Stimulated activated CD4-positive, alpha-beta T cell treated with anti-CD3 and anti-CD28 coated beads, Interleukin-15, amount 100 ng/mL, for 1 hour (primary cell): ENCODE measurements at places on chromosomes 3 and 15.

DNA sequence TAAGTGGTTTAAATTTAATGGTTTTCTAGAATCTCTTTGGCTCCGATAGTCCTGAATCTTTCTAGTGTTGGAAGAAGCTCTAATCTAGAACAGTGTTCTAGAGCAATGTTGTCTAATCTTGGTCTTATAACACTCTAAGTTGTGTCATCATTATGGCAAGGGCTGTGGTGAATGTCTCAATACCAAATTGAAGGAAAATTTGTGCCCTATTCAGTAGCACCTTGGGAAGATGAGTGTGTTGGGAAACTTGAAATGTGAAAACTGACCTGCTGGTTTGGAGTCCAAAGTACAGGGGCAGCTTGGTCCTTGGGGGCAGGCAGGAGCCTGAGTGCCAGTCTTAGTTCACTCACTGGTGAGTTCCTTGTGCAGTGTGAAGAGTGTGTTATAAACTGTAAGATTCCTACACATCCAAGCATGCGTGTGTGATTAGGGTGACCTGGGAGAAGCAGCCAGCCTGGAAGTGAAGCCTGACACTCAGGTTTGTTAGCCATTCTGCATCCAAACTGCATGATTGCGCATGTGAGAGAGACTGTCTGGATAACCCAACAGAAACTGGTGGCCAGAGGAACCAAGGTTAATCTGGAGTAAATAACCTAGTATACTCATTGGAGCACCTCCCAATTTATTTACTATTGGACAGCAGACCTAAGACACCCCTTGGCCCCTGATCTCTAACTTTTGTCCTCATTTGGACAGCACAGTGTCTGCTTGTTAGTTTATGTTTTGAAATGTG is 14.6 kb downstream of the ZNF592 start:
- DNase-seq: no peak

GRCh38 chr3:122957707-122958689 is 69.6 kb downstream of the SEMA5B start:
- DNase-seq: no peak

GRCh38 chr3:195850857-195851543 is 39.3 kb upstream of the MUC4 start:
- DNase-seq: peak; percentile 75

DNA sequence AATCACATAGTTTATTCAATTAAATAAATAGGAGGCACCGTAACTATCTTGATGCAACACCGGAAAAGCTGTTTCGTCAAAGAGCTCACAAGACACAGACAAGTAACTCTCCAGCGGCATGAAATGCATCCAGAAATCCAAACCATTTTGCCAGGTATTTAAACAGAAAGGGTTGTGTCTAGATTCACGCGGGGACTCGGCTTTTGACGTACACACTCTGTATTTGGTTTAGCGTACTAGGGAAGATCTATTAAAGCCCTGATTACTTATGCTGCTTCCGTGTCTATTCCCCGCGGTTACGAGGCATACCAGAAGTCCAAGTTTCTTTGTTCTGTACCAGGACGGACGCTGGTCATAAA is 718 bp downstream of the BNIP2 start:
- DNase-seq: no peak

DNA sequence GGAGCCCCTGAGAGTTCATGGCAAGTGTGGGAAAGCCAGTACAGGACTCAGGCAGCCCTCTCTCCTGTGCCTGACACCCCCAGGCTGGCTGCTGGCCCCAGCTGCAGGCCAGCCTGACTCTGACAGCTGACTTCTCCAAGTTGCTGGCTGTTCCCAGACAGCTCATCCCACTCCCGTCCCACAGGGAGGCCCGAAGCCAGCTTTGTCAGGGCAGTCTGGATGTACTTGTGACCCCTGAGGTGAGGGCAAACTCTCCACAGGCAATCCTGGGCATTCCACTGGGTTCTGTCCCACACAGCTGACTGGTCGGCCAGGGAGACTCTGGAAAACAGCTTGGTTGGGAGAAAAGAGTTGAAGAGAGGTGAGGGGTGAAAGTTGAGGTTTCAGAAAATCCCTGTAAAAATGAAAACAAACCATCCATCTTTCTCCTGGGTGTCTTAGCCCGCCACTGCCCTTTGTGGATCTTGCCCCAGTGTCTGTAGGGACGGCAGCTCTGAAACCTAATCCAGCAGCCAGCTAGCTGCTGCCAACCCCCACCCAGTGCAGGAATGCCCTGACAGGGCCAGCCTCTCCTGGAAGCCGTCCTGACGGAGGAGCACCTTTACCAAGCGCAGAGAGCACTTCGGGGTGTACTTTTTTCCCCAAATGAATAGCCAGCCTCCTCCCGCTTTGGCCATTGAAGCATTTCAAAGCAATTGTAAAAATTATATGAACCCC is 87.9 kb downstream of the DNAJB8 start:
- no peak for DNase-seq

- DNase-seq: no peak
Measured at GRCh38 chr15:95019907-95020306, 788.5 kb downstream of the MCTP2 start.

DNA sequence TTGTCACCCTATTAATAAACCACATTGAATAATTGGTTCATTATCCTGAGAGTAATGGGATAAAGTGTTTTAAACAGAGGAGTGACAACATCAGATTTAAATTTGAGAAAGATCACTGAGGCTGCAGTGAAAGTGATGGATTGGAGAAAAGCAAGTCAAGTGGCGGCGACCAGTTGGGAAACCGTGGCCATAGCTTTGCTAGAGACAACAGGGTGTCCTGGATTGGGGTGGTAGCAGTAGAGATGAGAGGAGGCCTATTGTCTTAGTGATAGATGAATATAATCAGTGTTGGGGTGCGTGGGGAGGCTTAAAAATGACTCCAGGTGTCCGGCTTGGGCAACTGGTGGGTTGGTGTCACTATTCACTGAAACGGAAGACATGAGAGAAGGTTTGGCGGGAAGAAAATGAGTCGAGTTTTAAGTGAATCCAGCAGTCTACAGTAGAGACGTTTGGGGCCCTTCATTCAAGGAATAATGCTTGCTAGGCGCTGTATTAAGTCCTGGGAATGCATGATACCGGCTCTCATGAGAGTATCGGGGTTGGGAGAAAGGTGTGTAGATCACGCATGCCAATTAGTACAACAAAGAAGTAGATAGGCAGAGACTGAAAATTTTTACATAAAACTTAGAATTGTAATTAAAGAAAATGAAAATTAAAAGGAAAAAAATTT is 819 bp downstream of the NEK4 start:
- no peak for DNase-seq
